Activated CD8-positive, alpha-beta memory T cell treated with anti-CD3 and anti-CD28 coated beads for 1 hour (primary cell): ENCODE measurements at places on chromosomes 2 and 18.

GRCh38 chr18:79982736-79983135, 5.6 kb downstream of the TXNL4A start:
- DNase-seq, result no peak

DNA sequence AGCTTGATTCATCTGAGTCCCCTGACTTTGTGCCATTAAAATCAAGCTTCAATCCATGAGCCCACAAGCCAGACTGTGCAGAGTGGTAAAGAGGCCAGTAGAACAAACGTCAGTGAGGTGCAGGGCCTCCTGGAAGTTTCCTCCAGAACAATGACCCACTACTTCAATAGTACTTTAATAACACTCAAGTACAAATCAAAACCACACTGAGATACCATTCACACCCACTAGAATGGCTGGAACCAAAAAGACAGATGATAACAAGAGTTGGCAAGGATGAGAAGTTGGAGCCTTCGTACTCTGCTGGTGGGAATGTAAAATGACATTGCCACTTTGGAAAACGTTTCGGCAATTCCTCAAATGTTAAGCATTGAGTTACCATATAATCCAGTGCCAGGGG, 181.1 kb downstream of the TMEM163 start:
- DNase-seq, result no peak

GRCh38 chr2:30222636-30223360, 8.5 kb upstream of the LBH start:
- no peak for DNase-seq

- DNase-seq, result no peak
Measured at GRCh38 chr18:23450022-23450421, 3.1 kb upstream of the RIOK3 start.

DNA sequence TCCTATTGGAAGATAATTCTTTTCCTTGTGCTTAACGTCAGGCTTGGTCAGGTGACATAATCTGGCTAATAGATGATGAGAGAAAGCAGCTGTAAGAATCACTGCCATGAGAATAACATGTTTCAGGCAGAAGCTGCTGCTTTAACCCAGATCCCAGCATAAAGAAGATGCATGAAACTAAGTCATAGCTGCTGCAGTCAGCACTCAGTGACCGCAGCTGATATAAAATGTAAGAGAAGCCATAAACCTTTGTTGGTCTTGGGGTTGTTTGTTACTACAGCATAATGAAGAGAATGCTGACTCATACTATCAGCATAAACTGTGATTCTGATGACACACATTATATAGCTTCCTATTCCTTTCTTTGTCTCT, 274.3 kb upstream of the TRIB2 start:
- DNase-seq, result no peak

- no peak for DNase-seq
Measured at GRCh38 chr2:71332435-71332796, 834 bp downstream of the ZNF638 start.

- DNase-seq, result no peak
Measured at GRCh38 chr2:146992057-146992456, 852.8 kb upstream of the ACVR2A start.

- no peak for DNase-seq
Measured at GRCh38 chr2:8061219-8061618, 620.6 kb upstream of the ID2 start.

- no peak for DNase-seq
Measured at GRCh38 chr2:214382229-214382628, 28.6 kb upstream of the VWC2L start.

- DNase-seq, result no peak
Measured at GRCh38 chr2:83602753-83603152, 856.3 kb downstream of the SUCLG1 start.

- no peak for DNase-seq
Measured at GRCh38 chr18:74116633-74117554, 30.7 kb downstream of the FBXO15 start.

- DNase-seq, result no peak
Measured at GRCh38 chr18:48375150-48375800, 33.9 kb downstream of the ZBTB7C start.

DNA sequence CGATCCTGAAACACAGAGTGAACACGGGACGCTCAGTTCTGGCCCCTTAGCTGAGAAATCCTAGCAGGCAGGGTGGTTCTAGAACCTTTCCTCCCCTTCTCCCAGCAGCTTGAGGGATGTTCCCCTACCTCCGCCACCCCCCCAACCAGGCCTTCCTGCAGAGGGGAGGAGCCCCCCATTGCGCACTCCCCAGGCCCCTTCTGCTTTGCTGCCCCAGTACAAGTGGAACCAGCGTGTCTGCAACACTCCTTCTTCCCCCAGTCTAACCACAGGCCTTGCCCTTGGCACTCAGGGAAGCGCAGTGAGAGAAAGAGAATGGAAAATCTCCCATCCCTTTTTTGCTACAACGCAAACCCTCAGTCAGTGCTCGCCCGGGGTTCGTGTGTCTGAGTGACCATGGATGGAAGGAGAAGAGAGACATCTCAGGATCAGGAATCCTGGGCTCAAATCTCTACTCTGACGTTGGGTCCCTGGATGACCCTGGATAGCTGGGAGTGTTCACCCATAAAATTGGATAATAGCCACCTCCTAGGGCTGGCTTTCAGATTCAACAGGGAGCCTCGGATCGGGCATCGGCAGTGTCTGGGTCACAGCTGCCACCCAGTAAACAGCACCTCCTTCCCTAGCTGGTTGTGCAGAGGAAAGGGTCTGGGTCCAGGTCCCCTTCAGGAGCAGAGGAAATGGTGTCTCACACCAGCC, 3.7 kb downstream of the NPPC start:
- no peak for DNase-seq

- DNase-seq, result no peak
Measured at GRCh38 chr2:44572196-44572900, 210.6 kb downstream of the CAMKMT start.

DNA sequence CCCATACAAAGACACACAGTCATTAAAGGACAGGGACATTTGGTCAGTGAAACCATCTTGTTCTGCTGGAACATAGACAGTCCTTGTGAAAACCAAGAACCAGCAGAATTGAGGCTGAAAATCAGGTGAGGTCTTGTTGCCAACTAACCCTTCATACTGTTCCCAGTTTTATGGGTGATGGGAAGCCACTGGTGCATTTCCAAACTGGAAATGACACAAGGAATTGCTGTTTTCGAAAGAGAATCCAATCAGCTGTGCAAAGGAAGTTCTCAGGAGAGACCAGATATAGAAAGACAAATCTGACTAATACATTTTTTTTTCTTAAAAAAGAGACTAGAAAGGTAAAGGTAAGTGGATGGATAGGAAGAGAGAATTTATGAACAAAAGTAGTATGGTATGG, 948.2 kb downstream of the TSN start:
- no peak for DNase-seq

DNA sequence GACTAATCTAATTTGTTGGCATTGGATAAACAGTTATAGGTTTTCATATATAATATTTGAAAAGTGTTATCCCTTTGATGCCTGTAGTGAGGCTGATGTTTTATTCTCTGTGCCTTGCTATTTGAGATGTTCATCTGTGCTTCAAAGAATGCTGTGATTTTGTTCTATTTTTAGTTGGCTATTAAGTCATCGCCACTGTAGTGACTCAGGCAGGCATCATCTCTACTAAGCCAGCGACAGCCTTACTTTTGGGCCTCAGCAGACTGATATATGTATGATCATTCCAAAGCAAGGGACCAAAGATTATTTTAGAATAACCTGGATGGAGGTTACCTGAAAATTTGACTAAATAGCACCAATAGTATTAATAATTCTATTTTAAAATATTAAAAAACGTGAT, 1674.5 kb upstream of the NXPH2 start:
- DNase-seq, result no peak

- DNase-seq, result no peak
Measured at GRCh38 chr2:80527119-80527518, 222.6 kb upstream of the LRRTM1 start.

DNA sequence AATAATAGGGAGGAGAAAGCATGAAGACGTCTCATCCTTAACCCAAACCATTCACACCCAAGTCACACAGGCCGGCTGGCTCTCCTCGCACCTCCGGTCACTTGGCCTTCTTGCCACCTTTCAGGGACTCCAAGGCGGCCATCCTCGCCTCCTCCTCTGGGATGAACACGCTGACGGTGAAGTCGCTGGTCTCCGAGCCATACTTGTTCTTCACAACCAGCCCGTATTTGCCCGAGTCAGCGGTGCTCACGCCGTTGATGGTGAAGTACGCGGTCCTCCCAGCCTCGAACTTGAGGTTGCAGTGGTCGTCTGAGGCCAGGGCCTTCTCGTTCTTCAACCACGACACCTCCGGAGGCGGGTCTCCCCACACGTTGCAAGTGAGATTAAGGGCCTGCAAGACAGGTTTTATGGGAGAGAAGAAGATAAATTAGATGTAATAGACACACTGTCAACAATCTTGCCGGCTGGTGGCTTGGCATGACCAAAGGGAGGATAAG, 54.3 kb upstream of the LPIN2 start:
- no peak for DNase-seq

GRCh38 chr18:79848579-79849327, 51.0 kb downstream of the KCNG2 start:
- DNase-seq, result no peak

- no peak for DNase-seq
Measured at GRCh38 chr2:239466755-239467271, 66.0 kb upstream of the HDAC4 start.

GRCh38 chr2:188028739-188029138, 262.9 kb upstream of the GULP1 start:
- no peak for DNase-seq

DNA sequence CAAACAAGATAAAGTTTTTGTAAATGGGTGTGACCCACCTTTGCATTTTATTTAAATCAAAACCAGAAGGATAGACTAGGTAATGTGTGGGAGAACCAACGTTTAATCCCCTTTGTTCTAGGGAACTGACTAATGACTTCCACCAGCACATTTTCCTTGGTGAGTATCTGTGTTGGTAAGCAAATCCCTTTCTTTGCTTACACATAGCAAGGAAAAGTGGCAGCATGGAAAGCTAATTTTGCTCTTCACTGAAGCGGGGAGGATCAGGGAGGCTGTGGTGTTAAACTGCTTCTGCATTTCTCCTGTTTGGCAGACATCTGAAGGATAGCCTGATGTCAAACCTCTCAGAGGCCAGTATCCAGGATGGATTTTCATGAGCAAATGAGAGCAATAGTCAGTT, 331.1 kb downstream of the PTPRM start:
- no peak for DNase-seq

DNA sequence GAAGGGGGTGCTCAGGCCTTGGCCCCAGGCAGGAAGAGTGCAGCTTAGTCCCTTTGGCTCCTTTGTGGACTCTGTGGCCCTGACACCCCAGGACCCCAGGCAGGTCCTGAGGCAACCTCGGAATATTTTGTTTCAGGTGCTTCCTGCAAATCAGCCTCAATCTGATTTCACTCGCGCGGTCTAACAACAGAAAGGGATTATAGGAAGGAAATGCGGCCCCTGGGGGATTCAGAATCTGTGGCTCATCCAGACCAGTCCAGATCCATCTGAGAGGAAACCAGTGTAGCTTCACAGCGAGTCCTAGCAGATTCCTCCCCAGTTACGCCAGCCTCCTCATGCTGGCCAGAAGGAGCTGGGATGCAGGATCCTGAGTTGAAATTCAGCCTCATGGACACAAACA, 59.5 kb upstream of the YWHAQ start:
- no peak for DNase-seq

DNA sequence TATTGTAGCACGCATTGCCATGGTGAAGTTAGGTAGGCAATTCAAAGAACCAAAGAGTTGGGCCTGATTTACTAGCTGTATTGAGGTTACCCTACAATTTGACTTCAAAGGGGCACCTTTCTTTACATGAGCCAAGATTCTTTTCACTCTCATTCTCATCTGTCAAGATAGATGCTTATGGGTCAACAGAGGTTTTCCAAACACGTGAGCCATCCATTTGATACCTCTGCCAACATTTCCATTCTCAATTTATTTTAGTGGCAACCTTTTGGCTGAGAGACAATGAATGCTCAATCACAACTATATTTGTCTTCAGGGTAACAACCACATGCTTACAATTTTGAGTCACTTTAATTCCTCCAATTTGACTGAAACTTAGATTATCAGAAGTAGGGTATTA, 370.6 kb upstream of the CDH20 start:
- DNase-seq, result no peak

- DNase-seq, result no peak
Measured at GRCh38 chr2:177712462-177712861, 319.9 kb downstream of the AGPS start.

DNA sequence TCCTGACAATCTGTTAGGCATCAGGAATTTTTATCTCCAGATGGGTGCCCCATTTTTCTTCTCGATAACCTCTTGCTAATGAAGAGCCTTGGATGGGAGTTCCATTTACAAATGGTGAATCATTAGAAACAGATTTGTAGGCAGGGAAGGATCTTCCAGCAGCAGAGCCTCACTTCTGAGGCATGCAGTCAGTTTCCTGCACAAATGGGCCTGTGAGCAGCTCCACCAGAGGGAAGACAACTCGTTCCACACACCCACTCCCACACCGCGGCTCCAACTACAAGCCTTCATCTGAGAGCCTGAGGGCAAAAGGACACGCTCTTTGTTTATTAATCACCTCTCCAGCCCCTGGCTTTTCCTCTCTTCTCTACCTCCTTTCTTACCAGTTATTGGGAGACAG, 108.5 kb downstream of the CTAGE1 start:
- no peak for DNase-seq

DNA sequence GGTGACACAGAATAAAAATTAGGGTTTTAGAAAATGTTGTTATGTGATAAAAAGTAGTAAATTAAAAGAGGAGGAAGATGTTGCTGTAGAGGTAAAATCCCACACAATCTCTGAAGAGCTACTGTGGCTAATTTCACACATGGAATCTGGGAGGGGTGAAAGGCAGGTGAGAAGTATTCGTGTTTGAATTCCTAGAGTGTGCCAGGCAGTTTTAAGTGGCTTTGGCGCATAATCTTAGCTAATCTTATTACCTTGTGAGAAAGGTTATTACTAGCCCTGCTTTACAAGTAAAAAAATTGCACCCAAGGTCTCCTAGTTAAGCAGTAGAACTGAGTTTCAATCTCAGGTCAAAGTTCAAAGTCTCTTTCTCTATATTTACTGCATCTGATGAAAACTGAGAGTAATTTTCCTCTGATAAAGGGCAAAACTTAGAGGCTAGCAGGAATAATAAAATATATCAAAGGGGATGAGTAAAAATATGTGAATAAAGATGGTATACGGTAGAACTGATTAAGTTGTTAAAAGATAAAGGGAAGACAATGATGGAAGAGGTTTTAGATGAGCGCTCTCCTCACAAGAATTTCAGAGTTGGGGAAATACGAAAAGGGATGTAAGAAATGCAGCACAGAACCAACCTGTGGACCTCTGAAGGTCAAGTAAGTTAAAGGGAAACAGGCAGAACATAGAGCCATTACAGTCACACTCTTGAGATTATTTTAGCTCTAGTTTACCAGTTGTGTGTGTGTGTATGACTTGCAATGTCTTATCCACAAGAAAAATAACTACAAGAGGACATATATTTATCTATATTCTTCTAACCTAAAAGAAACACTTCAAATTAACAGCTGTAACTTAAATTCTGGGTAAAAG, 34.8 kb downstream of the GAREM1 start:
- no peak for DNase-seq

DNA sequence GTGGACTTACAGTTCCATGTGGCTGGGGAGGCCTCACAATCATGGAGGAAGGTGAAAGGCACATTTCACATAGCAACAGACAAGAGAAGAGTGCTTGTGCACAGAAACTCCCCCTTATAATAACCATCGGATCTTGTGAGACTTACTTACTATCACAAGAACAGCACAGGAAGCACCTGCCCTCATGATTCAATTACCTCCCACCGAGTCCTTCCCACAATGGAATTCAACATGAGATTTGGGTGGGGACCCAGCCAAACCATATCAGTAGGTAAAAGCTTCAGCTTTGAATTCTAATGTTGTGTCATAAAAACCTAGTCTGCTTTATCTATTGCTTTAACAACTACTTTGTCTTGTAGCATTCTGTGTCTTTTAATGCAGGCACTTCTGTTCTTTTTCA, 140.4 kb upstream of the PIK3C3 start:
- no peak for DNase-seq
